ENCODE measurements at places on chromosomes 5 and 9.

GRCh38 chr9:124295159-124295794 is 37.5 kb downstream of the NEK6 start:
- no peak for DNase-seq

- DNase-seq: no peak
Measured at GRCh38 chr9:136881691-136882108, 4.6 kb upstream of the TRAF2 start.

- DNase-seq: no peak
Measured at GRCh38 chr9:130292106-130292505, 26.5 kb downstream of the HMCN2 start.

DNA sequence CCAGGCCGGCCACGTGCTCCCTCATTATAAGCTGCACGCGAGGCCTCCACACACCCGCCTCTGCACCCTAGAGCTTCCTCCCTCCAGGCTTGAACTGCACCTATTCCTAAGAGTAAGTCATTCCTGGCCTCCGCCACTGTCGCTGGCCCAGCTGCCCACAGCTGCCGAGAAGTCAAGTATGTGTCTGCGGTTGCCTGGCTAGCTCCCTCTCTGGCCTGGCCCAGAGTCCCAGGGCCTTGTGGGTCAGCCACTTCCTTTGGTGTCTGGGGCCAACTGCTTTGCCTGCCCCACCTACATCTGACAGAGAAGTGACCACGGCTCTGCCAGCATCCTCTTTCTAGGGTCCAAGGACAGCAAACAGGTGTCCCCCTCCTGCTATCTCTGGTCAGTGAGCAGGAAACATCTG is 18.3 kb downstream of the ABO start:
- DNase-seq: no peak

DNA sequence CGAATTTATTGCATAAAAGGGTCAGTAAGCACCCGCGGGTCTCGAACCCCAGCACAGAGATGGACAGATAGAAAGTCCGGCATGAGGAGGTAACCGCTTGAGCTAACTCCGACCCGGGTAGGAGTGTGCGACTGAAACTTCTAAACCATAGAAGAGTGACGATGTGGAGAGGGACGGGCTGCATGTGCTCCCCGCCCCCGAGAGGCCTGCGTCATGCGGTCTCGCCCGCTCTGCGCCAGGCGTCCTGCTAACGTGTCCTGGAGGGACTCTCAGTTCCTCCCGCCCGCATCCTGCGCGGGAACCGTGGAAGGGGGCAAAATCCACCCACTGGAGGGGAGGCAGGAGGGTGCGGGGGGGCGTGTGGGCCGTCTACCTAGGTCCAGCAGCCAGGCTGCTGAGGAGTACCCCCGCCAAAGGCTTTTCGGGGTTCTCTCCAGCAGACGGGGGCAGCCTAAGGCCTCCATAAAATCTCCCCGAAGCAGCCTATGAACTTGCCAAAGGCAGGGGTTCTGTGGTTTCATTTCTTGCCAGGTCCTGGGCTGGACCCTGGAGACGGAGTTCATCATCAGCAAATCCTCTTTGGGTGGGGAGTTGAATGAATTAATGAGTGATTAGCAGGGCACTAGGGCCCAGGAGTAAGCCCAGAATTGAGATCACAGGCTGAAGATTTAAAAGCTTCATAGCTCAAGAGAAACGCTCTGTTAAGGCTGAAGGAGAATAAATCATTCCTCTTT is 51.9 kb downstream of the TGFBI start:
- DNase-seq: no peak

GRCh38 chr5:129852747-129853352 is 51.4 kb upstream of the CHSY3 start:
- DNase-seq: no peak

GRCh38 chr9:133320421-133320881 is 15.5 kb downstream of the SURF6 start:
- no peak for DNase-seq

GRCh38 chr5:16580382-16580781 is 36.4 kb downstream of the RETREG1 start:
- no peak for DNase-seq

GRCh38 chr9:16136961-16137360 is 584.1 kb downstream of the CCDC171 start:
- DNase-seq: no peak

- DNase-seq: no peak
Measured at GRCh38 chr9:35732800-35733541, 505 bp downstream of the CREB3 start.

- DNase-seq: no peak
Measured at GRCh38 chr9:79447762-79448161, 124.0 kb upstream of the TLE4 start.

- no peak for DNase-seq
Measured at GRCh38 chr5:169828385-169828784, 151.9 kb downstream of the INSYN2B start.

DNA sequence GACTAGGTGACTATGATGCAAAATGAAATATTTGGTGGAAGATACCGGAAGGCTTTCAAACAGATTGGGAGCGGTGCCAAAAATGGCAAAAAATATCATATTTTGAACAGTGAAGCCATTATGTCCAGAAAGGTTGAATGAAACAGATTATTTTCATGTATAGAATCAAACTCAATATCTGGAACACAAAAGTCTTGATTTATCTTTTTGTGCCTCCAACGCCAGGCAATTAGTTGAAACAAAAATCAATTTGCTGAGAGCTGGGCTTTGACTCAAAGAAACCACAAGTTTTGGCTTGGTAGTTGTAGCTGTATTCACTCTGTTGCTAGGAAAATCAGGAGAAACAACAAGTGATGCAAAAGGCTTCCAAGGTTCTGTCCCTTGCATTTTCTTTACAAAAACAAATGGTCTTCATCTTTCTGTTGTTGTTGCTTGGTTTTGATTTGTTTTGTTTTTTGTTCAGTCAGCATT is 421.7 kb upstream of the TYRP1 start:
- DNase-seq: no peak

GRCh38 chr9:14936491-14936890 is 26.3 kb upstream of the FREM1 start:
- no peak for DNase-seq

- no peak for DNase-seq
Measured at GRCh38 chr5:1515921-1516571, 7.7 kb downstream of the LPCAT1 start.

DNA sequence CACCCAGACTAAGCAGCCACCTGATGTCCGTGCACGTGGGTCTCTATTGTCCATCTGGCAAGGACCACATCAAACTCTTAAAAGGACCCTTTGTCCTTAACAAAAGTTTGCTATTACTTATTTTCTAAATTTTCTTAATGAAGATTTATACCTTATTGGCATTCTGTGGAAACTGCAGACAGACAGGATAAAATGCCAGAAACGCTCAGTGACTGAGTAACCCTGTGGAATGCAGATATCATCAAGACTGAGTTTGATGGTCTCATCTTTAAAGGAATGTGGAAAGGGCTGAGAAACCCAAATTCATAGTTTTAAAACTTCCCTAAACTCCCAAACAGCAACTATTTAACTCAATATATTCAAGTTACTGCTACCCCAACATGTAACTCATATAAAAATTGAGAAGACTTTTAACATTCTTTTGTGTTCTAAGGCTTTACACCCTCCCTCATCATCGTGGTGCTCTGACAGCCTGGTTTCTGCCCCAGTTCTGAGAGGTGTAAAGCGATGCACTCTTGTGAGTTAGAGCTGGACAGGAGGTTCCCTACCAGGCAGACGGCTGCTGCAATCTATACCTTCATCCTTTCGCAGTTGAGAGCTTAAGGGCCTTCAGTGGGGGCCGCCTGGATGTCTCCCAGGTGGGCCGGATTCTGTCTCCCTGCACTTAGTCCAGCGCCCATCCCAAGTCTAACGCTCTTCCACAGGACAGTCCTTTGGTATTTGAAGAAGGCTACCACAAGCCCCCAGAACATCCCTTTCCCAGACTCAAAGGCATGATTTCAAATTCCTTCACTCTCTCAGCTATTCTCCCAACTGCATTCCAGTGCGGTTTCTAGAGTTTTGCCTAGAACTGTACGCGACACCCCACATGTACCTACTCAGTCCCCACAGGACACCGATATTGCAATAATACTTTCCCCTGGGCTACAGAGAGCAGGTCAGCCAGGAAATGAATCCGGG is 68.9 kb downstream of the DAP start:
- DNase-seq: no peak

- DNase-seq: no peak
Measured at GRCh38 chr5:5492087-5492933, 69.8 kb downstream of the ICE1 start.

GRCh38 chr5:139664086-139664693 is 16.0 kb downstream of the CXXC5 start:
- no peak for DNase-seq

GRCh38 chr5:133930061-133930812 is 38.2 kb downstream of the C5orf15 start:
- no peak for DNase-seq

- DNase-seq: no peak
Measured at GRCh38 chr5:159050316-159051143, 49.2 kb downstream of the EBF1 start.

- DNase-seq: no peak
Measured at GRCh38 chr5:38417658-38418017, 138.8 kb downstream of the LIFR start.

- no peak for DNase-seq
Measured at GRCh38 chr9:79377339-79377855, 194.4 kb upstream of the TLE4 start.

DNA sequence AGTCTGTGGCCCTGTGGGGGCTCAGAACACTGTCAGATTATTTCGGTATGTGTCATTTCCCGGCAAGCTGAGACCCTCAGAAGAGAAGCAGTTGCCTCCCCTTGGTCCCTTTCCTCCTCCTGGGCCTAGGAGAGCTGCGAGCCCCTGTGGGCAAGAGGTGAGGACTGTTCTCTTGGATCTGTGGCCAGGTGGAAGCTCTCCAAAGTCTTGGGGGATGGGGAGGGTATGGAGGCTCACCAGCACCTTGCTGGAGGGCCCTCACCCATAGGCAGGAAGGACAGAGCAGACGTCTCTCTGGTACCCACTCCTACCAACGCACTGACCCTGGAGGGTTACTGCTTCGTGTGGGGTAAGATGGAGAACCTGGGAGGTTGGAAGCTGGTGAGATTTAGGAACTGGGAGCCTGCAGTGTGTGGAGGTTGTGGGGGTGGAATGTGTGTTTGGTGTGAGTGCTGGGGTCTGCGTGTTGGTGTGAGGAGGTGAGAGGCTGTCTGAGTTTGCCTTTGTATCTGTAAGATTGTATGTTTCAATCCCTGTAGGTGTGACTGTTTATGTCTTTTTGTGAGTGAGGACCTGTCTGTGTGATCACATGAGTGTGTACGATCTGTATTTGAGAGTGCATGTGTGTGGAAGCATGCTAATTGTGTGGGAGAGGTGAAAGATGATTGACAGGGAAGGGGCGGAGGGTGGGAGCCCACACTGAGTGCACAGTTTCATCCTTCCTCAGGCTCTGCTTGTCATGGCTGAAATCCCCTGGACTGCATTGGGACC is 52.4 kb upstream of the PSD2 start:
- no peak for DNase-seq

Measured in cerebellar nuclear complex (tissue), 1 donor.